ENCODE measurements at places on chromosomes 7 and 10. TPM values are rescaled to one million over a fixed set of nuclear protein-coding genes. Genes with fewer than 3 reads are reported as not detected.
A peak's percentile ranks its signal among the peaks of the same experiment; 100 is the strongest.

DNA sequence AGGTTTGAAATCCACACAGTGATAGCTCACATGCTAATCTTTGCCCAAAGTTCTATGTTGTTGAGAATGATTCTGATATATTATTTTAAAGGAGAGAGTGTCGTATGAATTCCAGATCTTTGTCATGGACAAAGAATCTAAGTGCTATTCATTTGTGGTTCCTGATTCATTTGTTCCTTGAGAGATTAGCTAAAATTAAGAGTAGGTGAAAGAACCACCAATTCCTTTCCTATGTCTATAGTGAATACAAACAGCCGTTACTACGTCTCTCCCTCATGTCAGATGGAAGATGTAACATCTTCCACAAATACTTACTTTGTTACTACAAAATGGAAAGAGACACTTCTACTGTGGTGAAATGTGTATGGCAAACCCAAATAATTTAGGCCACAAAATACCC is 3.3 kb upstream of the PLXDC2 start:
- no peak overlapping the region for H3K4me3 ChIP-seq
- no peaks in the 10 kb centered on the region for H3K36me3 ChIP-seq
- no peak for DNase-seq
- H3K27ac ChIP-seq: no peak overlapping the region
- H3K27me3 ChIP-seq: peaks cover 30% of the 10 kb centered on the region

GRCh38 chr10:60606343-60607080 is 171.8 kb upstream of the CDK1 start:
- H3K27me3 ChIP-seq: no peaks in the 10 kb centered on the region
- no peak for DNase-seq
- peaks cover 5% of the 10 kb centered on the region for H3K36me3 ChIP-seq
- H3K4me1 ChIP-seq: peaks cover 24% of the 10 kb centered on the region

GRCh38 chr10:25425776-25426175 is 251.0 kb downstream of the GPR158 start:
- no peaks in the 10 kb centered on the region for H3K4me1 ChIP-seq
- no peak for DNase-seq
- no peak overlapping the region for H3K27ac ChIP-seq
- no peaks in the 10 kb centered on the region for H3K36me3 ChIP-seq

DNA sequence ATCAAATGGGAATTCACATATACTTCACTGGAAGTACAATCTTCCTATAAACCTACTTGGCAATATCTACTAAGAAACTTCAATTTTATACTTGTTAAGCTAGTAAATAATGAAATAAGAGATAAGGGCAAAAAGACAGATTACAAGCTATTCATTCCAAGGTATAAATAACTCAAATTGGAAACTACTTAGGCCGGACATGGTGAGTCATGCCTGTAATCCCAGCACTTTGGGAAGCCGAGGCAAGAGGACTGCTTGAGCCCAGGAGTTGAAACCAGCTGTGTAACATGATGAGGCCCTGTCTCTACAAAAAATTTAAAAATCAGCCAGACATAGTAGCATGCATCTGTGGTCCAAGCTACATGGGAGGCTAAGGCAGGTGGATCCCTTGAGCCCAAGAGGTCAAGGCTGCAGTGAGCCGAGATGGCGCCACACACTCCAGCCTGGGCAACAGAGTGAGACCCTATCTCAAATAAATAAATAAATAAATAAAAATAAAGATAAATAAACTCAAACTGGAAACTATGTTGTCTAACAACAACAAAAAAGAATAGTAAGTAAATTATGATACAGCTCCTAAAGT is 37.6 kb downstream of the ARHGAP21 start:
- H3K27ac ChIP-seq: no peak overlapping the region
- H3K4me1 ChIP-seq: peaks cover 10% of the 10 kb centered on the region
- DNase-seq: no peak
- no peaks in the 10 kb centered on the region for H3K27me3 ChIP-seq
- H3K36me3 ChIP-seq: peaks cover 4% of the 10 kb centered on the region

GRCh38 chr10:36087006-36088005 is 445.2 kb upstream of the FZD8 start:
- H3K27me3 ChIP-seq: no peaks in the 10 kb centered on the region
- no peak overlapping the region for H3K27ac ChIP-seq
- no peaks in the 10 kb centered on the region for H3K4me1 ChIP-seq
- H3K4me3 ChIP-seq: no peak overlapping the region
- H3K36me3 ChIP-seq: no peaks in the 10 kb centered on the region

TMEM139 gene
- total RNA-seq: 0.73 TPM

DNA sequence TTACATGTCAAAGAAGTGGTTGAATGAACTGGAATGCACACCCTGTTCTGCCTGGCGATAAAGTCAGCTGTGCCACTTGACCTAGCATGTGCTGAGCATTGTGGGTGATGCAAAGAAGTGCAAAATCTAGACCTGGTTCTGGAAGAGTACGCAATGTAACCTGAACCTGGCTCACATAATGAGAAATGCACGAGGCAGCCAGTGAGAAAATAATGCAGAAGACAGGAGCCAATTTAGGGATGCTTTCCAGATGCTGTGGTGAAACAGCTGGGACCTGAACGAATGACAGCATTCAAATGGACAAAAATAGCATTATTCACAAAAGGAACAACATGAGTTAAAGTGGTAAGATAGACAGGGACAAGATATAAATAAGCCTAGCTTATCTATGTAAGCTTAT is 402.6 kb downstream of the SORCS1 start:
- no peak overlapping the region for H3K4me3 ChIP-seq
- H3K27ac ChIP-seq: no peak overlapping the region
- no peaks in the 10 kb centered on the region for H3K27me3 ChIP-seq
- H3K4me1 ChIP-seq: no peaks in the 10 kb centered on the region

DNA sequence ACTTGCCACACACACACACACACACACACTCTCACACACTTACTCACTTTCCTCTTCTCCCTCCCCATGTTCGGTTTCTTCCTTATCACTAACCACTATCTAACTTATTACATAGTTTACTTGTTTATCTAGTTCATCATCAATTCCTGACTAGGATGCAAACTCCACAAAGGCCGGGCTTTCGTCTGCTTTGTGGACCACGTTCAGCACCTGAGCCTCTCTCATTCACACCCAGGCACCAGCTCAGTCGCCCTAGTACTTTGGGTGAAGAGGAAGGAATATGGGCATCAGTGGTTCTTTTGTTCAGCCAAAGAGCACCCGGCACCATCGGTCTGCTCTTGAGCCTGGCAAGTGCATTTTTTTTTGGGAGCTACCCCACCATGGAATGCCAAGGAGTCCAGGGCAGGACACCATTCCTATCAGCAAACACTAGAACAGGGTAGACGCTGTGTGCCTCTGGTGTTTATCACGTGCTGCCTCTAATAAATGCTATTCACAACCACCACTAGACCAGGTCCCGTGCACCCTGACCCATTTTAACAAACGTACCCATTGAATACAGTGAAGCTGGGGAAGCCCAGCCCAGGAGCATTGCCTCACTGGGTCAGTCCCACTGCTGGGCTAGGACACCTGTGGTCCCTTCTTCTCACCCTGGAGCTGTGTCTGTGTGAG is 2.2 kb downstream of the C10orf67 start:
- H3K27me3 ChIP-seq: no peaks in the 10 kb centered on the region
- H3K4me3 ChIP-seq: peak overlapping the region; percentile 66
- H3K27ac ChIP-seq: peak overlapping the region; percentile 59
- no peak for DNase-seq
- H3K36me3 ChIP-seq: no peaks in the 10 kb centered on the region

DNA sequence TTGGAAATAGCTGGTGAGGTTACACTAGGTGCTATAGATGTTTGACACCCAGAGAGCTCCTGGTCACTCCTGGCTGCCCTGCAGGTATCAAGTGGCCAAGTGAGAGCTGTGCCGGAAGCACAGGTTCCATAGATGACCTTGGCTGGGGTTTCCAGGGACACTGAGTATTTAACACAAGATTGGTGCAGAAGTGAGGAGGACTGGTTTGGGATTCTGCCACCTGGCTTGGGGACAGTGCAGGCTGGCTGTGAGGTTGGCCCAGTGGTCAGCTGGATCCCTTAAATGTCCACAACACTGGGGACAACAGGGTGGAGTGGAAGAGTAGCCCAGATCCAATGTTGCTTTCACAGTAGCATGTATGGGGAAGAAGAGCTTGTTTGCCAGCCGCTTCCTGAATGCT is 5.3 kb upstream of the ACHE start:
- peaks cover 3% of the 10 kb centered on the region for H3K36me3 ChIP-seq
- H3K27me3 ChIP-seq: peaks cover 34% of the 10 kb centered on the region
- DNase-seq: no peak
- peaks cover 4% of the 10 kb centered on the region for H3K4me1 ChIP-seq
- no peak overlapping the region for H3K27ac ChIP-seq
- no peak overlapping the region for H3K4me3 ChIP-seq

CFAP46 gene
- total RNA-seq: not detected

DNA sequence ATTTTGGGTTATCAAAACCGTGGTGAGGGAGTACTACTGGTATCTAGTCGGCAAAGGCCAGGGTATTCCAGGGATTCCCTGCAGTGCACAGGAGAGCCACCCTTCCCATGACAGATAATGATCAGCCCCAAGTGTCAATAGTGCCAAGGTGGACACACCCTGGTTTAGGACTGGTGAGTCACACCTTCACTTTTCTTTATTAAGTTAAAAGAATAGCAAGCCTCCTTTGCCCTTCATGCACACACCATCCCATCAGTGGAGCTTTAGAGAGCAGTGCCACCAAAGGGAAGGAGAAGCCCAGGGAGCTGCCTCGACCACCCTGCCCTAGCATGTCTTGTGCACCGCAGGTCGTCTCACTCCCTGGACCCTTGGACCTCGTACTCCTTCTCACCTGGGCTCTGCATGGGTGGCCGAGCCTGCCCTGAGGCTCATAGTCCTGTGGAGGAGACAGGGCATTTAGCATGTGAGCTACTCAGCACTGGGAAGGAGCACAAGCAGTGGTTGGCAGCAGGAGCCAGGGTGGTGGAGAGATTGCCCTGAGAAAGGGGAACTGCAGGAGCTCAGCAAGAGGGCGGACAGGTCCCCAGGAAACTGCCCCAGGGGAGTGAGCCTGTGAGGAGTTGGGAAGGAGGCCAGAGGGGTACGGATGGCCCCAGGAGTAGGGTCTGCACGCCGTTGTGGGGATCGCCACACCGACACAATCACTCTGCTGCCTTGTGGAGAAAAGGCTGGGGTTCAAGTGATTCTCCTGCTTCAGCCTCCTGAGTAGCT is 17.4 kb downstream of the UBE2D4 start:
- H3K36me3 ChIP-seq: peaks cover 3% of the 10 kb centered on the region
- no peak for DNase-seq
- H3K4me3 ChIP-seq: no peak overlapping the region
- no peaks in the 10 kb centered on the region for H3K4me1 ChIP-seq

NANOS1 gene
- total RNA-seq: 1.0 TPM

DNA sequence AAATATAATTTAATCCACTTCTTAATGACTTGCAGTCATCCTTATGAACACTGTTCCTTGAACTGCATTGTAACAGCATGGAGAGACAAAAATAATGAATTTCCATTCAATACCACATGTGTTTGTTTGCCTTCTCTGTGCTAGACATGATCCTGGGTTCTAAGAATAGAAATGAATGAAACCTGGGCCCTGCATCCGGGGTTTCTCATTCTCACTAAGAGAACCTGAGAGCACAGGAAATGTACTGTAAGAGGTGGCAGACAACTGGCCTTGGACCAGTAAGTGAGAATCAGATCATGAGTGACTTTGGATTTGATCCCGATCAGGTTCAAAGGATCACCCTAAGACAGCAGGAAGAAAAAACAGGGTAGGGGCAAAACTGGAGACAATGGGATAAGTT is 37.2 kb upstream of the CUL1 start:
- no peaks in the 10 kb centered on the region for H3K36me3 ChIP-seq
- H3K27me3 ChIP-seq: peaks cover 6% of the 10 kb centered on the region
- peaks cover 4% of the 10 kb centered on the region for H3K4me1 ChIP-seq

SUN3 gene
- total RNA-seq: not detected

- H3K27me3 ChIP-seq: no peaks in the 10 kb centered on the region
- no peaks in the 10 kb centered on the region for H3K36me3 ChIP-seq
- no peaks in the 10 kb centered on the region for H3K4me1 ChIP-seq
- no peak for DNase-seq
Observed at GRCh38 chr7:63080831-63081230, 917.8 kb upstream of the ZNF722 start.

CYP26C1 gene
- total RNA-seq: not detected

ZNF485 gene
- 5.7 TPM for total RNA-seq

ELN gene
- not detected for total RNA-seq

- H3K27ac ChIP-seq: no peak overlapping the region
- no peak overlapping the region for H3K4me3 ChIP-seq
- H3K4me1 ChIP-seq: no peaks in the 10 kb centered on the region
- peaks cover 7% of the 10 kb centered on the region for H3K27me3 ChIP-seq
- no peaks in the 10 kb centered on the region for H3K36me3 ChIP-seq
- no peak for DNase-seq
Observed at GRCh38 chr10:2782265-2782664, 285.1 kb upstream of the PFKP start.

SLC26A4 gene
- total RNA-seq: 7.2 TPM

- no peaks in the 10 kb centered on the region for H3K27me3 ChIP-seq
- H3K4me3 ChIP-seq: no peak overlapping the region
- H3K36me3 ChIP-seq: no peaks in the 10 kb centered on the region
Observed at GRCh38 chr7:101598986-101599771, 29.9 kb downstream of the MYL10 start.

DNA sequence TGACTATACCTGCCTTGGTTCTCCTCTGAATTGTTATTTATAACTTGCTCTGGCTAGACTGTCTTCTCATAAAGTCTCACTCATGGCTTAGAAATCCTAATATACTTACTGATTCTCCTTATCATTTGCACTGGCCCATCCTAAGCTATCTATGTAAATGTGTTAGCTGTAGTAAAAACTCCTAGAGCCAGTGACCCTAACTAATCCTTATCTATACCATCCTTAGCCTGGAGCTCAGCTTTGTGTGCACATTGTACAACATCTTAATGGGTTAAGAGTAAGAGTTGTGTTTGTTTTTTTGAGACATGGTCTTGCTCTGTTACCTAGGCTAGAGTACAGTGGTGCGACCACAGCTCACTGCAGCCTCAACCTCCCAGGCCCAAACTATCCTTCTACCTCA is 40.8 kb downstream of the LAMB4 start:
- peaks cover 7% of the 10 kb centered on the region for H3K27me3 ChIP-seq
- no peak overlapping the region for H3K27ac ChIP-seq
- H3K36me3 ChIP-seq: no peaks in the 10 kb centered on the region
- no peak overlapping the region for H3K4me3 ChIP-seq

GRCh38 chr10:61957806-61958205 is 56.3 kb downstream of the ARID5B start:
- H3K4me1 ChIP-seq: peaks cover 70% of the 10 kb centered on the region
- H3K27me3 ChIP-seq: no peaks in the 10 kb centered on the region
- peaks cover 53% of the 10 kb centered on the region for H3K36me3 ChIP-seq
- no peak overlapping the region for H3K4me3 ChIP-seq

DNA sequence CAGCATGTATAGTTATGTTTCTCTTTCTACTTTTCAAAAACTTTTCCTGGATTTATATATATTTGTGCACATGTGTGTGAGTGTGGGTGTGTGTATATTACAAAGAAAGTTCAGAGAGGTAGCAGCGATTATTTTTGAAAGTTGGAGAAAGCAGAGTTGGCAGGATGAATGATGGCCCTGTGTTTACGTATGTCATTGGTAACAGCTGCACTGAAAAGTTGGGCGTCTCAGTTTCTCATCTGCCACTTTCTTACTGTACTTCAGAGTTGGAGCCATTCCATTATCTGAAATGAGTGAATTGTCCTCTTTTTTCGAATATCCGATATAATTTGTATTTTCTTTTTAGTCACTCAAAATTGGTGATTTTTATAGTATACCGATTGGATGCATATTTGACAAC is 172.2 kb downstream of the CDK14 start:
- H3K27ac ChIP-seq: no peak overlapping the region
- no peaks in the 10 kb centered on the region for H3K4me1 ChIP-seq
- no peaks in the 10 kb centered on the region for H3K27me3 ChIP-seq
- H3K4me3 ChIP-seq: no peak overlapping the region
- DNase-seq: no peak
- H3K36me3 ChIP-seq: no peaks in the 10 kb centered on the region

ANXA11 gene
- total RNA-seq: 216 TPM

PDZD7 gene
- 0.47 TPM for total RNA-seq
